ENCODE measurements at places on chromosomes 1 and 21. TPM values are rescaled to one million over a fixed set of nuclear protein-coding genes. Genes with fewer than 3 reads are reported as not detected.
A peak's percentile ranks its signal among the peaks of the same experiment; 100 is the strongest.

DNA sequence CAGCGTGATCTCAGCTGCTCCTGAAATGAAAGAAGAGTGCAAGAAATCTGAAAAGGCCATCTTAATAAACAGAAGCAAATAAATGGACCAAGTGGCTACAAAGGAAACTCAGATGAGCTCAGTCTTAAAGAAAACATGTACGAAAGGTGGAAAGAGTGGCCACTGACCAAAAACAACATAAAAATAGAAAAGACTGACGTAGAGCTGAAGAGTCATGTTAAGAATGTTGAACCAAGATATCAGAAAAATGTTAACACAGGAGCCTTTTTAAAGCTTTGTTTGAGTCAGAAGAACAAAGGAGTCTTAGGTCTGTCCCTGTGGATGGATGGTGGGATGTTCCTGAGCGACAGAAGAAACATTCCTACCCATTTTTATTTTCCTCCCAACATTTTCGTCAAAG is 30.8 kb upstream of the ZNF648 start:
- DNase-seq = no peak

GRCh38 chr1:8570465-8570864 is 247.0 kb downstream of the RERE start:
- no peak for DNase-seq

Gene SPRR2G
- not detected for total RNA-seq

DNA sequence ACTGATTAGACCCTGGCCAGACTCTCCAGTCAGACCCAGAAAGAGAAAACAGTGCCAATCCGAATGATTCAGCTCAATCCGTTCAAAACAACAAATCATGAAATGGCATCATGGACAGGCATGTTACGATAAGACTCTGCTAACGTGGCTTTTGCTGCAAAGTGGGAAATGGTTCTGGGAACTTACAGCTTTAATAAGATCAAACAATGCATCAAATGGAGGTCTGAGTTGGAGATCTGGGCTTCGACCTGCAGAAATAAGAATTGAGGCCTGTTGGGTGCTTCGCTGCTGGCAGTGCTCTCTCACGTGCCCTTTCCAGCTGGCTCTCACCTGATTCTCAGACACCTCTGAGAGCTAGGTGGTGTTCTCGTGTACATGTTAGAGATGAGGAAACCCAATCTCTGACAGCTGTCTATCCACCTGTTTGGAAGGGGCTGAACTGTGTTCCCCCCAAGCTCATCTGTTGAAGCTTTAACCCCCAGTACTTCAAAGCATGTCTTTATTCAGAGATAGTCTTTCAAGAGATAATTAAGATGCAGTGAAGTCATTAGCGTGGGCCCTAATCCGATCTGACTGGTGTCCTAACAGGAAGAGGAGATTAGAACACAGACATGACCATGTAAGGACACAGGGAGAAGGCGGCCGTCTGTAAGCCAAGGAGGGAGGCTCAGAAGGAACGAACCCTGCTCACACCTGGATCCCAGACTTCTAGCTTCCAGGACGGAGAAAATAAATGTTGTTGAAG is 45.5 kb upstream of the ETS2 start:
- no peak for DNase-seq

DNA sequence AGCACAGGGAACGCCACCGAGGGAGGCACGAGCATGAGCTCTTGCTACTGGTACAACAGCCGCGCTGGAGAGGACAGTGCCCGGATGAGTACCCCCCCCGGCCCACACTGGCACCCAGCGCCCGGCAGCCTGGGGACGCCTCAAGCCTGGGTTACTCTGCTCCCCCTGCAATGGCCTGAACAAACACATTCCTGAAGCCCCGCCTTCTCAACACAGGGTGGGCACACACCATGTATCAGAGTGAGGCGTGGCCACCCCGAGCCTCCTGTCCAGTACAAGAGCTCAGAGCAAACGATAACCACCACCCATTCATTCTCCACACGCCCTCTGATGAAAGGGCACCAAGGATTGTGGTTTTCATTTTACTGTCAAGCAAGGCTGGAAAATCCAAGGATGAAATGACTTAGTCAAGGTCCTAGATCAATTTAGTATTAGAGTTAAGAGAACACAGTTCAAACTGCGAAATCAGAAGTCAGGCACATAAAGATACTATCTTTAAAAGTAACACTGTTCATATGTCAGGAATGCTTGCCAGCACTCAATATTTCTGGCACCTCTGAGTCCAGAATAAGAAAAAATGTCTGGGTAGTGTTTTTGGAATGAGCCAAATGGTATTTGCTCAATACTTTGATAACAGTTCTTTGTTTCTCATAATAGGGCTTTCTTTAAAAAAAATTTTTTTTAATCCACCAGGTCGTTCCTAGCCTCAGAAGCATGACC is 22.0 kb downstream of the UBE2G2 start:
- no peak for DNase-seq

DNA sequence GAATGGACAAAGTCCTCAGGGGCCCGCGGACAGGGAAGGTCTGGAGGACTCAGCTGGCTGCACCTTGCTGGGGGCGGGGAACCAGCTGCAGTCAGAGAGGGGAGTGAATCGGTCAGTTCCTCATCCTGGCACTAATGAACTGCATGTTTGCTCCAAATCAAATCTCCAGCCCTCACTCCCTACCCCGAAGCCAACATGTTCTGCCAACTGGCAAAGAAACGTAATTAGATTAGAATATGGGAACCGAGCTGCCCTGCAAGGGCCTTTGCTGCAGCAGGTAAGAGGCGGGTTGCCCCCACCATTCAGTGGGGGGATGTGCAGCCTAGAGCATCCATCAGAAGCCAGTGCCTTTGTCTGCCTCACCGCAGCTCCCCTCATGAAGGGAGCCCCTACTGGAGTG is 121.1 kb downstream of the AJAP1 start:
- DNase-seq = no peak

Gene DMRTA2
- total RNA-seq = 24.9 TPM

- DNase-seq = no peak
Measured at GRCh38 chr1:213268221-213268620, 217.2 kb downstream of the RPS6KC1 start.

- peak; percentile 67 for DNase-seq
Measured at GRCh38 chr1:84758968-84759491, 68.8 kb upstream of the SSX2IP start.

DNA sequence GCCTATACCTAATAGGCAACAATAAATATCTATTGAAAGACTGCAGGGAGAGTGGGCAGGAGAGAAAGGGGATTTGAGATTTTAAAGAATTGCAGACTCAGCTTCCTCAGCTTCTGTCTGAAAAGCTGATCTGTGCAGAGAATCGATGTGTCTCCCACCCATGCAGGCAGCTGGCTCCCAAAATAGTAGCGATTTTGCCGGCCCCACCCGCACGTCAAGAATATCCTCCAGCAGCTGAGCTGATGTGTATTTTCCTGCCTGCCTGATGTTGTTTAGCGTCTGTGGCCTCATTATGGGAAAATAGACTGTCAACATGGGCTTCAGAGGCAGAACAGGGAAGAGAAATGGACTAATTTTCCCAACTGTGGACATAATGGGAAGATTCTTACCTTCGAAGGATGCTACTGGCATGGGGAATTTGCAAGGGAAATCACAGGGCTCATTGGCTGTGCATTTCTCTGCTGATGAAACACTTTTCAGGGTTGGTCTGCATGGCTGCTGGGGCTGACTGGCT is 699.8 kb downstream of the PTPRU start:
- DNase-seq = no peak

All from Daoy (cell line).